ENCODE measurements at places on chromosomes 7 and 10. TPM values are rescaled to one million over a fixed set of nuclear protein-coding genes. Genes with fewer than 3 reads are reported as not detected.
A peak's percentile ranks its signal among the peaks of the same experiment; 100 is the strongest.

- H3K36me3 ChIP-seq = no peaks in the 10 kb centered on the region
- H3K4me3 ChIP-seq = no peak overlapping the region
- no peak for DNase-seq
- H3K27me3 ChIP-seq = peaks cover 2% of the 10 kb centered on the region
Measured at GRCh38 chr7:43118313-43118712, 5.9 kb downstream of the HECW1 start.

- DNase-seq = no peak
- no peaks in the 10 kb centered on the region for H3K36me3 ChIP-seq
- no peak overlapping the region for H3K4me3 ChIP-seq
- no peaks in the 10 kb centered on the region for H3K4me1 ChIP-seq
- 0 out of 2 replicates have a peak, but pooled peaks cover 3% of the 10 kb centered on the region for H3K27me3 ChIP-seq
Measured at GRCh38 chr10:23442936-23443335, 4.1 kb downstream of the OTUD1 start.

- no peak for DNase-seq
- H3K4me1 ChIP-seq = peaks cover 4% of the 10 kb centered on the region
- H3K27me3 ChIP-seq = no peaks in the 10 kb centered on the region
- no peak overlapping the region for H3K4me3 ChIP-seq
- H3K36me3 ChIP-seq = no peaks in the 10 kb centered on the region
- no peak overlapping the region for H3K27ac ChIP-seq
Measured at GRCh38 chr10:24097751-24098207, 111.2 kb upstream of the KIAA1217 start.

- H3K36me3 ChIP-seq = no peaks in the 10 kb centered on the region
- DNase-seq = peak; percentile 63
- no peak overlapping the region for H3K27ac ChIP-seq
- H3K27me3 ChIP-seq = peaks cover 4% of the 10 kb centered on the region
Measured at GRCh38 chr7:80764132-80764531, 125.7 kb downstream of the CD36 start.

The CRHR2 gene
- 0.19 TPM for total RNA-seq

The CALHM1 gene
- total RNA-seq = 0.34 TPM

The C7orf57 gene
- 0.56 TPM for total RNA-seq

DNA sequence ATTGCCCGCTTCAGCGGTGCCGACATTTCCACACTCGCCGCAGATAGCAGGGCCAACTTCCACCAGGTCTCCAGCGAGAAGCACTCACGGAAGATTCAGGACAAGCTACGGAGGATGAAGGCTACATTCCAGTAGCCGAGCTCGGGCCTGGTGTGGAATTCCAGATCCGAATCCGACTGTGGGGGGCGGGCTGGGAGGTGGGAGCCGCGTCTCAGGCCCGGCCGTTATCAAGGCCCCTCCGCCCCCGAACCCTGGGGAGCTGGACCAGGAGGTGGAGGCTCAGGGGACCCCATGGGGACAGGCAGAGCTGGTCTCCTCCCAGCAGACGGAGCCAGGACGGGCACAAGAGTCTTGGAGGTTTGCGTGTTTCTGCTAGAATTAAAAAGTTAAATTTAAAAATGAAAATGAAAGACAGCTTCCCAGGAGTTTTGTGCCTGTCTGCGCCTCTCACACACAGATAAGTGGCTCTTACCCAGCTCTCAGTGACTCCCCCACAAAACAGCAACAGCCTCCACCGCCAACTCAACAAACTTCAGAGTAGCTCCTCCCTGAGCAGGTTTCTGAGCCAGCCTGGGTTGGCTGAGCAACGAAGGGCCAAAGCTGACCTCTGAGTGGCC, 5.2 kb upstream of the UTF1 start:
- no peak overlapping the region for H3K27ac ChIP-seq
- no peak for DNase-seq
- H3K36me3 ChIP-seq = no peaks in the 10 kb centered on the region
- H3K4me3 ChIP-seq = no peak overlapping the region
- peaks cover 12% of the 10 kb centered on the region for H3K27me3 ChIP-seq
- H3K4me1 ChIP-seq = peaks cover 8% of the 10 kb centered on the region

The SPAG6 gene
- 0.34 TPM for total RNA-seq

The ACTL6B gene
- total RNA-seq = 2.1 TPM

- DNase-seq = no peak
- no peaks in the 10 kb centered on the region for H3K36me3 ChIP-seq
- no peaks in the 10 kb centered on the region for H3K4me1 ChIP-seq
- H3K27ac ChIP-seq = no peak overlapping the region
- no peak overlapping the region for H3K4me3 ChIP-seq
Measured at GRCh38 chr7:35512716-35513115, 182.2 kb downstream of the HERPUD2 start.

The ZC3HAV1L gene
- 7.0 TPM for total RNA-seq

GRCh38 chr10:12839941-12840611, 161.4 kb downstream of the CCDC3 start:
- DNase-seq = no peak
- no peak overlapping the region for H3K27ac ChIP-seq
- H3K4me1 ChIP-seq = no peaks in the 10 kb centered on the region
- H3K36me3 ChIP-seq = no peaks in the 10 kb centered on the region
- no peak overlapping the region for H3K4me3 ChIP-seq

The CCDC172 gene
- total RNA-seq = 3.6 TPM

DNA sequence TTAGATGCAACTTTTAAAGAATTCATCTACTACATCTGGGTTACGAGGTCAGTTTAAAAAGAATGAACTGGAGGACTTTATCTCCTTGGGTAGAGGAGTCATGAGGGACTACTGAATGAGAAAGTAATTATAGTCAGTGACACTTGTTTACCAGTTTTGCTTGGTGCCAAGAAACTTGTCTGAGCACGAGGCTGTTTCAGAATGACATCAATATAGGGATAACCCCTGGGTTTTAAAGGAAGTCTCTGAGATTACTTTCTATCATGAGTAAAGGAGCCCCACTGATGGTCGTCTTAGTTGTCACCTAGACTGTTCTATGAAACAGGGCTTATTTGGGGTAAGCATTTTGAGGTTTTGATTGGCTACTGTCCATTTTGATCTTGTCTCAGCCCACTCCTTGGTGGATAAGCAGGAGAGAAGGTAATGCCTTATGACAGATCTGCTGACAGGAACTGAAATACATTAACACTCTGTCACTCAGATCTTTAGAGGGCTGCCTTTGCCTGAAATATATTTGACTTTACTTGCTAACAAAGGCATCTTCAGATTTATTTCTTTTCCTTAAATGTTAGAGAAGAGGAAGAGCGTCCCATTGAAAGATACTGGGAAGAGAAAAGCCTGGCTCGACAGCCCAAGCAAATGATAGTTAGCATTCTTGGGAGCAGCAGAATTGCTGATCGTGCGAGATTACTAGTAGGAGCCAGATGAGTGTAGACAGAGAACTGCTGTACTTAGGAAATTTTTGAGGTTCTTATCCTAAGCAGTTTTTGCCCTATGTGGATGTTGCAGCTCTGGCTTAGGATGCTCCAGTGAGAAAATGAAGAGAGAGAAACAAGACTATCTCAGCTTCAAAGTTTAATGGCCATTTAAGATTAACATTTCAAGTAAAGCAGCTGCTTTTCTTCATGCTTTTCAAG, 299.2 kb upstream of the LRGUK start:
- no peaks in the 10 kb centered on the region for H3K27me3 ChIP-seq
- H3K4me3 ChIP-seq = no peak overlapping the region
- no peaks in the 10 kb centered on the region for H3K36me3 ChIP-seq
- no peaks in the 10 kb centered on the region for H3K4me1 ChIP-seq

DNA sequence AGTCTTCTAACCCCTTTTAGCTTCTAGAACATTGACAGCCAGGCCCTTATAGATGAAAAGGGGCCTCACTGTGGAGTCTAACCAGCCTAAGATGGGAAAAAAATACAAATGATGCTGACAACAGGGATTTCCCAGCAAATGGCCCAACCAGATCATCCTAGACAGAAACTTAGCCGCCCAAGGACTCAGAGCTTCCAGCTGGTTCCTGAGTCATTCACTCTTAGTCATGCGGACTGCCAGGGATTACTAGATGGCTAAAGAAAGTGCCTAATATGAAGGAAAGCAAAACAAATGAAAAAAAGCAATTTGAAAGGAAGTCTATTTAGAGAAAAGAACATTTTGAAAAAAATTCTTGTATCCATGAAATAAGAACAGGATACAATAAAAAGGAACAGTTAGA, 23.7 kb downstream of the TSPAN14 start:
- no peak overlapping the region for H3K27ac ChIP-seq
- no peak for DNase-seq
- no peaks in the 10 kb centered on the region for H3K36me3 ChIP-seq
- peaks cover 2% of the 10 kb centered on the region for H3K4me1 ChIP-seq
- no peaks in the 10 kb centered on the region for H3K27me3 ChIP-seq
- H3K4me3 ChIP-seq = no peak overlapping the region

- H3K27ac ChIP-seq = no peak overlapping the region
- no peak overlapping the region for H3K4me3 ChIP-seq
- H3K36me3 ChIP-seq = no peaks in the 10 kb centered on the region
- no peak for DNase-seq
Measured at GRCh38 chr10:18066947-18067346, 73.3 kb upstream of the CACNB2 start.

Measured in H1 (cell line).